ENCODE measurements at places on chromosomes 4 and X.

DNA sequence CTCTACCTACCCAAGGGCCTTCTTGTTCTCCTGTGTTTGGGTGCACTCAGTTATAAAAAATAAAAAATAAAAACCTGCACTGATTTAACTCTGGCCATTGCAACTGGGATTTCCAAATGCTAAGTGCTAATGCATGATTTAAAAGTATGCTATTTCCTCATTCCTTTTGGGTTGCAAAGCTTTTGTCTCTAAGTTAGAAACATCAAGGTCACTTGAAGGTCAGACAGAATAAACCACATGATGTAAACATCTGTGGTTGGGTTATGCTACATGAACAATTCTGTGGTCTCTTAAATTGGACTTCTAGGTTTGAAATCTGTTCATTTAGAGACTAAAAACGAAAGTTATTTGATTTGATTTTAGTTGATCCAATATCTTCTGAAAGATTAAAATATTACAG, 1547.4 kb upstream of the TENM3 start:
- DNase-seq: no peak

DNA sequence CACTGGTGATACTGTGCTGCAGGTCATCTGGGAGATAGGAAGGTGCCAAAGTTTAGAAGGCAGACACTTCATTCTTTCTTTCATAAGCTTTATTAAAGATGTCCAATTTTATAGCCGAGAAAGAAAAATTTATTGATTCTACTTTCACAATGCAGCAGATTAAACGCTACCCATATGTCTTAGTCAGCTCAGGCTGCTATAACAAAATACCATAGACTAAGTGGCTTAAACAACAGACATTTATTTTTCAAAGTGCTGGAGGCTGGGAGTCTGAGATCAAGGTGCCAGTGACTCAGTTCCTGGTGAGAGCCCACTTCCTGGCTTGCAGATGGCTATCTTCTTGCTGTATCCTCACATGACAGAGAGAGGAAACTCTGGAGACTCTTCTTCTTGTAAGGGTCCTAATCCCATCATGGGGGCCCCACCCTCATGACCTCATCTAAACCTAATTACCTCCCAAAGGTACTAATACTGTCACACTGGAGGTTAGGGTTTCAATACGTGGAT, 33.4 kb upstream of the KLHL34 start:
- DNase-seq: no peak

GRCh38 chrX:95350774-95351488, 1333.7 kb upstream of the DIAPH2 start:
- no peak for DNase-seq

DNA sequence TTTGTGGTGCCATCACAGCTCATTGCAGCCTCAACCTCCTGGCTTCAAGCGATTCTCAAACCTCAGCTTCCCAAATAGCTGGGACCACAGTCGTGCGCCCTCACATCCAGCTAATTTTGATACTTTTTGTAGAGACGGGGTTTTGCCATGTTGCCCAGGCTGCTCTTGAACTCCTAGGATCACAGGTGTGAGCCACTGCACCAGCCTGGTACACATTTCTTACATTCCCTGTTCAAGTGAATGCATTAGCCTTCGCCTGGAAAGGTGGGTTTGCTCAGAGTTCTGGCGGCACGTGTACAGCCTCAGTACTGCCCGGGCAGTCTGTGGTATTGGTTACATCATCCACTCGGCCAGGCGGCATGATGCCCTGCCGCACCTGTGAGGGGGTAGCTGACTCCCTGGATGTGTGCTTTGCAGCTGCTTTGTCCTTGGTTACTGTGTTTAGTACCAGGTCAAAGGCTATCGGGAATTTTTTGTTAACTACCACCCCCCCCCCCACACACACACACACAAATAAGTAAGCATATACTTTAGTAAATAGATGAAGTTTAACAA, 57.1 kb downstream of the TNIP2 start:
- no peak for DNase-seq

DNA sequence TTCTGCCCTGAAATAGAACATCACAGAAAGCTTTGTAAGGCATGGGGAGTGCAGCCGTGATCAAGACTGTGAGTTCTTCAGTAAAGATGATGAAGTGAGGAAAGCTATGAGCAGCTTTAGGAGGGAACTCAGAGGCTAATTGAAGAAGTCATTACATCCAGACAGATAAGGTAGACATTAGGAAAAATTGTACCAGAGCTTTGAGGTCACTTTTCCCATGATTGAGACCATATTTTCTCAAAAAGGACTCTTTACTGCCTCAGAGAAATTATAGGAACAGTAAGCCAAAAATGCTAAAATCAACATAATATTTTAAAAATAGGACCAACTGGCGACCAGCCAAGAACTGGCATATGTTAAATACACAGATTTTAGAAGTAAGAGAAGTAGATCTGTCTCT, 11.2 kb downstream of the CHST7 start:
- no peak for DNase-seq

DNA sequence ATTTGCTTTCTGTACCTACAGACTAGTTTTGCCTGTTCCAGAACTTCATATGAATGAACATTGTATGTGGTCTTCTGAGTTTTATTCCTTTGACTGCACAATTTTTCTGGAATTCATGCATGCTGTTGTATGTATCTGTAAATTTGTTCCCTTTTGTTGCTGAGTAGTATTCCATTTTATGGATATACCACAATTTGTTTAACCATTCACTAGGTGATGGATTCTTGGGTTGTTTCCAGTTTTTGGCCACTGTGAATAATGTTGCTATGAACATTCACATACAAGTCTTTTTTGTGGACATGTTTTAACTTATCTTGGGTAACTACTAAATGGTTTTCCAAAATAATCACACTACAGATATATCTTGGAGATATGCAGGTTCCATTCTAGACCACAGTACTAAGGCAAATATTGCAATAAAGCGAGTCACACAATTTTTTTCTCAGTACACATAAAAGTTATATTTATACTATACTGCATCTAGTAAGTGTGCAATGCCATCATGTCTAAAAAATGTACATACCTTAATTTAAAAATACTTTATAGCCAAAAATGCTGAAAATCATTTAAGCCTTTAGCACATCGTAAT, 58.7 kb downstream of the TSPAN5 start:
- DNase-seq: no peak

GRCh38 chr4:2155246-2155645, 86.7 kb downstream of the HAUS3 start:
- DNase-seq: no peak

GRCh38 chr4:73853246-73853704, at the start of gene PF4V1:
Gene PF4V1, plus strand, starts transcription at chr4:73853296. Its CDS starts 67 bp downstream, at chr4:73853363.
- no peak for DNase-seq

DNA sequence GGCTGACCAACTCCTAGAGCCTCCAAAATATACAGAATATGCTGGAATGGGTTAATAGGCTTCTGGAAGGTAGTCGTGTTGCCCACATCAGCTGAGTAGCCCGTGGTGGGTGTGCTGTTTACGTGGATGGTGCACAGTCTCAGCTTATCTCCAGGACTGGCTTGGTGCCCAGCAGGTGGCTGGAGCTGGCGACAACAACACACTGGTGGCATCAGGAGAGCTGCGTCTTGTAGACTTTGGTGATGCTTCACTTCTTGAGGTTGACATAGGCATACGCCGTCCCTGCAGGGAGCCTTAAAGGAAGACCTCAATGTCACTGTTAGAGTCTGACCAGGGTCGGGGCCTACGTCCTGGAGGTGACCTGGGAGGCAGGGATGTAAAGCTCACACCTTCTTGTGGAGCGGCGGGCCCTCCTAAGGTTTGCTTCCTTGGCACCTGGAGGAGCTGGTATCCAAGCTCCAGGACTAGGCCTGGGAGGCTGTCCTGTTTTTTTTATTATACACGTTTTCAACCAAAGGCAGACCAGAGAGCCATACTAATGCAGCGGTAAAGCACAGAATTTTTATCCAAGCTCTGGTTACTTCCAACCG, 26.5 kb upstream of the RBMX start:
- DNase-seq: no peak

DNA sequence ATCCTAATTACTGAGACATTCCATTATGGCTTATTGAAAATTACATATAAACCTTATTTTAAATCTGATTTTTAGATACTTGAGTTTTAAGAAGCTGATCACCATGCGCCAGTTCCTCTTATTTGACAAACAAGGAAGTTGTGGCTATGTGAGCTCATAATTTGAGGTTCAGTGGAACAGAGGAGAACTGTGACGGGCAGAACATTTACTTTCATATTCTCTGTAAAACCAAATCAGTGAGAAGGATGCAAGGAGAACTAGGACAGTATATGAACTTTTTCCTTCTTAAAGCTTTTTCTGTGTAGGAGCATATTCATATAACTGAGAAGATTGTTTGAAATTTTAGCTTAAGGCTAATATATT, 25.3 kb downstream of the STIM2 start:
- DNase-seq: peak; percentile 91

DNA sequence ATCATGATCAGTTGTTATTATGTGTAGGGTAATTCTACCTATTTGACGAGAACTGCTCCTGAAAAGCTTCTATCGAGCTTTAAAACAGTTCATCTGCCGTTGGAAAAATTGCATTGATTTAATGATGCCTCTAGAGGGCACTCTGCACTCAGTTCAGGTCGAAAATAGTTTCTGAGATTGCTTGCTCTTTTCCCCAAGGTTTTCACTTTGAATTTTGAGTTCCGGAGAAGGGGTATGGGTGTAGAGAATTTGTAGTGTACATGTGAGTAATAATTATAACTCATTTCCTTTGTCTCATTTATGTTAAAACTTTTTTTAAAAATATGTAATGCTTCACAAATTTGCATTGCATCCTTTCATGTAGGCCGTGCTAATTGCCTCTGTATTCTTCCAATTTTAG, 28.4 kb upstream of the TNIP3 start:
- DNase-seq: no peak

- no peak for DNase-seq
Observed at GRCh38 chr4:142809559-142809958, 36.5 kb downstream of the INPP4B start.

- no peak for DNase-seq
Observed at GRCh38 chrX:125289920-125290319, 29.8 kb upstream of the TEX13C start.

DNA sequence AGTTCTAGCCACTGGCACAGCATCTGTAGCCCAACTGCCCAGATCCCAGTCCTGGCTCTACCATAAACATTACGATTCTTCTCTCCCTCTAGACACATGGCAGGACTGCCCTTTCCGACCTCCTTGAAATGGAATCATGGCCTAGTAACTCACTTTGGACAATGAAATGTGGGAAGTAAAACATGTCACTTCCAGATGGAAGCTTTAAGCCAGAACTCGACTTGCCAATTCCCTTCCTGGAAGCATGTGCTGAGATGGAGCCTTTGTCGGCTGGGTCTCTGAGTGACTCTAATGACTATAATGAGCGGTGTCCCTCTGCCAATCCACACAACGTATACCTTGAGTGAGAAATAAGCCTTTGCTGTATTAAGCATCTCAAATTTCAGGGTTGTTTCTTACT, 34.7 kb downstream of the SH3RF1 start:
- DNase-seq: no peak

GRCh38 chr4:113588895-113589668, 172.5 kb downstream of the CAMK2D start:
- no peak for DNase-seq

GRCh38 chr4:113537203-113537602, 224.3 kb downstream of the CAMK2D start:
- DNase-seq: no peak

- DNase-seq: no peak
Observed at GRCh38 chr4:182143822-182144625, 99.2 kb upstream of the TENM3 start.

- DNase-seq: no peak
Observed at GRCh38 chr4:76251441-76252270, at the start of gene FAM47E. Gene FAM47E, plus strand, starts transcription at chr4:76251721. Its CDS starts 26 bp downstream, at chr4:76251747.

DNA sequence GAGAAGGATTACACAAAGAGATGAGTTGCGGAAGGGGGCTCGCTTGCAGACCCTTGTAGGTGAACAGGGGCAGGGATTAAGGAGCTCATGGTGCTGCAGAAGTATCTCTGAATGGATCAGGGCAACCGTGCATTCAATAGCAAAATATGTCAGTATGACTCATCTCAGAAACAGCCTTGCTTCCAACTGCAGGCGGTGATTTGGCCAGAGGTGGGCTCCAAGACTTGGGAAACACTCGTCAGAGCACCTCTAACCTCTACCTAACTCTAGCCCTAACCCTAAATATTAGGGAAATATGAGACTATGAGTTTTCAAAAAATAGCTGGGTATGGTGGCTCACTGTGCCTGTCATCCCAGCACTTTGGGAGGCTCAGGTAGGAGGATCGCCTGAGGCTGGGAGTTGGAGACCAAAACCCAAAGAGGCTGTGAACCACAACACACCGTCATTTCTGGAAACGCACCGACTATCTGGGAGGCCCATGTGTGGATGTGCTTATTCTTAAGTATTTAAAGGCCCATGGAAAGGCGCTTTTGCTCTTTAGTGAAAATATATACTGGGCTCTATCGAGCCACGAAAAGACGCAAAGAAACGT, 102.6 kb downstream of the DHRSX start:
- no peak for DNase-seq

Data from AML-193 (cell line).